Fibroblast of pulmonary artery (primary cell): ENCODE measurements at places on chromosomes 5 and 9.
A peak's percentile ranks its signal among the peaks of the same experiment; 100 is the strongest.

DNA sequence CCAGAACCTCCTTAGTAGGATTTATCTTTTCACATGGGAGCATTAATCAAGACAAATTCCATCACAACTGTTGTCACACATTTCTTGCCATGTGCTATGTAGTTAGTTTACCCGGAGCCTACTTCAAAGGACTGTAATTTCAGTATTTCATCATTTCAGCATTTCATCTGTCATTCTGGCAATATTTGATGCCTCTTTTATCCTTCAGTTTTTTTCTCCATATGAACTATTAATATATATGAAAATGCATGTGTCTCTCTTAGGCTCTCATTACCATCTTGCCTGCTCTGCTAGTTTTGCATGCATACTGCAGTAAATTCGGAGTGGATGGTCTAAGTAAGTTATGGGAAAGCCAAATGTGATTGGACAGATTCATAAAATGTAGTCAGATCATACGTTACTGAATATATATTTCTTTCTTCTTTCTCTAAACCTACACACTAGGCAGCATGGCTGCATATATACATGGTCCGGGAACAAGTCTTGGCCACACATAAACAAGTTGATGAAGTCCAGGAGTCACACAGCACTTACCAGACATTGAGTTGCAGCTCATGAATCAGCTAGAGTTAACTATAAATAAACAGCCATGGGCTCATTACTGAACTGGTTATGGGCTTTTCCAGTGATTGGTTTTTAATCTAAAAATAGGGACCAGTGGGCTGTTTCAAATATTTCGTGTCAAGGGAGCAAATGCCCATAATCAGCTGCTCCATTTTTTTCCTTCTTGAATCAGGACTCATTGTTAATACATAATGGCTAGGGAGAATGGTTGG, 46.6 kb downstream of the SPATA31D1 start:
- no peak for DNase-seq

- peak; percentile 22 for DNase-seq
Observed at GRCh38 chr9:70883056-70883455, 238.4 kb downstream of the TRPM3 start.

DNA sequence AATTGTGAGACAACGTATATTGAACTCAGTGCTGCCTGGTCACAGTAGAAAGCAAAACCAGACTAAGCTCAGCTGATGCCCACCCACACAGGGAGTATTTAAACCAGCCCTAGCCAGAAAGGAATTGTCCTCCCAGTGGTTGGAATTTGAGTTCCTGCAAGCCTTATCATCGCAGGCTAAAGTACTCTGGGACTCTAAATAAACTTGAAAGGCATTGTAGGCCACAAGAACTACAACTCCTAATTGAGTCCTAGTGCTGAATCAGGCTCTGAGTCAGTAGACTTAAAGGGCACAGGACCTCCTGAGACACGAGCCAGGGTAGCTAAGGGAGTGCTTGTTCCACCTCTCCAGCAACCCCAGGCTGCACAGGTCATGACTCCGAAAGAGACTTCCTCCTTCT, 171.4 kb downstream of the MCTP1 start:
- DNase-seq = peak; percentile 14

- DNase-seq = no peak
Observed at GRCh38 chr9:131731644-131732043, 8.2 kb downstream of the RAPGEF1 start.

GRCh38 chr5:54742417-54742891, 224.9 kb downstream of the SNX18 start:
- peak; percentile 70 for DNase-seq

- DNase-seq = peak; percentile 96
Observed at GRCh38 chr5:17185773-17186172, 31.7 kb upstream of the BASP1 start.
